ENCODE measurements at places on chromosomes 1 and 21. TPM values are rescaled to one million over a fixed set of nuclear protein-coding genes. Genes with fewer than 3 reads are reported as not detected.

The SOX13 gene
- 13.5 TPM for total RNA-seq

The PPIAL4G gene
- not detected for total RNA-seq

The FAM229A gene
- 4.4 TPM for total RNA-seq

The TSPEAR gene
- total RNA-seq = not detected

The PGLYRP4 gene
- not detected for total RNA-seq

The SLAMF8 gene
- not detected for total RNA-seq

The BATF3 gene
- total RNA-seq = 33.7 TPM

The SUSD4 gene
- 0.60 TPM for total RNA-seq

The PDE9A gene
- 1.1 TPM for total RNA-seq

The HSF2BP gene
- 1.8 TPM for total RNA-seq

The TCHHL1 gene
- total RNA-seq = not detected

The TDRD10 gene
- not detected for total RNA-seq

The LMX1A gene
- total RNA-seq = not detected

The SLC9A1 gene
- 11.4 TPM for total RNA-seq

The TENT5C gene
- total RNA-seq = 0.07 TPM

The RBP7 gene
- total RNA-seq = 5.2 TPM

The CHODL gene
- total RNA-seq = not detected

The FCRL6 gene
- not detected for total RNA-seq

The SPRR2F gene
- total RNA-seq = not detected

The SLC6A17 gene
- total RNA-seq = 6.0 TPM

The CFHR4 gene
- total RNA-seq = not detected

The FNDC5 gene
- total RNA-seq = 0.44 TPM

The DDAH1 gene
- 6.8 TPM for total RNA-seq

The ATF3 gene
- total RNA-seq = 32.6 TPM

The MMP23B gene
- total RNA-seq = 0.73 TPM

The C1orf159 gene
- total RNA-seq = 15.4 TPM

The PIGV gene
- 5.8 TPM for total RNA-seq

The CAMK2N1 gene
- total RNA-seq = 36.9 TPM

The LCE1C gene
- not detected for total RNA-seq

The SPATA45 gene
- not detected for total RNA-seq

The LCE1F gene
- total RNA-seq = not detected

The RGS1 gene
- not detected for total RNA-seq

The AIM2 gene
- total RNA-seq = not detected

The TNFSF4 gene
- total RNA-seq = not detected

The LCE1A gene
- total RNA-seq = not detected

The PDPN gene
- not detected for total RNA-seq

The LAD1 gene
- 0.56 TPM for total RNA-seq

The SPRR1A gene
- total RNA-seq = not detected

The GLIS1 gene
- total RNA-seq = 0.08 TPM

The SLFNL1 gene
- total RNA-seq = 0.09 TPM

The BGLAP gene
- total RNA-seq = 0.46 TPM

The ATP1A4 gene
- not detected for total RNA-seq

The CHD5 gene
- total RNA-seq = 0.77 TPM

Measured in A549 treated with CORT108297 at 1 μM for 4 hours (cell line).